Fibroblast of villous mesenchyme (primary cell): ENCODE measurements at places on chromosomes 13 and 19. TPM values are rescaled to one million over a fixed set of nuclear protein-coding genes. Genes with fewer than 3 reads are reported as not detected.

Gene HPN
- not detected in 2 replicates for total RNA-seq

Gene FAM216B
- total RNA-seq, result not detected in 2 replicates

Gene ZNF99
- total RNA-seq, result not detected in 2 replicates

Gene C19orf81
- 0.97 TPM in 1 of 2 replicates, not detected in the other for total RNA-seq

Gene PRR19
- total RNA-seq, result 0.64 and 0.86 TPM in 2 replicates

Gene EBPL
- total RNA-seq, result 39.7 and 52.5 TPM in 2 replicates

Gene ZNF723
- not detected in 2 replicates for total RNA-seq

Gene CRX
- not detected in 2 replicates for total RNA-seq

Gene ZNF729
- total RNA-seq, result not detected in 2 replicates

Gene ALG11
- total RNA-seq, result 20.0 and 26.3 TPM in 2 replicates

Gene SAFB
- total RNA-seq, result 37.4 and 40.6 TPM in 2 replicates

Gene WDR88
- total RNA-seq, result not detected in 2 replicates
